ENCODE measurements at places on chromosomes 12 and 14.

DNA sequence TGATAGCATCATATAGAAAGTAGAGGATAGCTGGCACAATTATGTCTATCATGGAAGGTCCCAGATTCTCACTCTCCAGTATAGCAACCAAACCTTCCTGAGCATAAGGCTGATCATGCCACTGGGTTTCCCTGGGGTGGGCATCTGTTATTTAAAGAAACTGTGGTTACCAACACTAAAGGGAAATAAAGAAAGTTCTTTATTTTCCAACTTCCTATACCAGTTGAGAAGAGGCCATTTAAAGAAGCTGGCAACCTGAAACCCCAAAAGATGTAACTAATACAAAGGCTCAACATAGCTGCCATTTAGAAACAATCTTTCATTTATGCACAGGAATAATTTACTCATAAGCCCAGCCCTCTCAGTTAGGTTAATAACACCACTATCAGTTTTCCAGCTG is 3.1 kb downstream of the BCAT1 start:
- no peak for DNase-seq

GRCh38 chr12:31849090-31849687 is 110.0 kb upstream of the RESF1 start:
- DNase-seq = no peak

DNA sequence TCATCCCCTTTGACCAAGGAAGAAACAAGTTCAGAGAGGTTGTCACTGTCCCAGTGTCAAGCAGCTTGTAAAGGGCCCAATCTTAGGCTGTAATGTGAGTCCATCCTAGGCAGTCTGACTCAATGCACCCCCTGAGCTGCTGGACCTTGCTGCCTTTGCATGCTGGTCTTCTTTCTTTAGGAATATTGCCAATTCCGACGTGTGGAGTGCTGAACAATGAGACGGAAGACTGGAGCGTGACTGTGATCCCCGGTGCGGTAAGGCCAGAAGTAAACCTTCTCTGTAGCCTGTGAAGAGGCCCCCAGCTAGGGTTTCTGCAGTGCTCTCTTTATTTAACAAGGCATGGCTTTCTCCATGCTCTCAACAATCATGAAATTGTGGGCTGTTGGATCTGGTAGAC is 963 bp downstream of the TCTN2 start:
- DNase-seq = no peak

- no peak for DNase-seq
Measured at GRCh38 chr12:58196971-58197370, 255.6 kb downstream of the ATP23 start.

GRCh38 chr12:5648692-5649359 is 216.9 kb downstream of the NTF3 start:
- DNase-seq = no peak
